Vagina (tissue), 2 donors: ENCODE measurements at places on chromosomes 13 and 19.

- no peak for DNase-seq
Observed at GRCh38 chr13:30774214-30774730, 38.9 kb downstream of the ALOX5AP start.

- peak; percentile 42 for DNase-seq
Observed at GRCh38 chr19:32168111-32168510, 177.3 kb upstream of the ZNF507 start.

DNA sequence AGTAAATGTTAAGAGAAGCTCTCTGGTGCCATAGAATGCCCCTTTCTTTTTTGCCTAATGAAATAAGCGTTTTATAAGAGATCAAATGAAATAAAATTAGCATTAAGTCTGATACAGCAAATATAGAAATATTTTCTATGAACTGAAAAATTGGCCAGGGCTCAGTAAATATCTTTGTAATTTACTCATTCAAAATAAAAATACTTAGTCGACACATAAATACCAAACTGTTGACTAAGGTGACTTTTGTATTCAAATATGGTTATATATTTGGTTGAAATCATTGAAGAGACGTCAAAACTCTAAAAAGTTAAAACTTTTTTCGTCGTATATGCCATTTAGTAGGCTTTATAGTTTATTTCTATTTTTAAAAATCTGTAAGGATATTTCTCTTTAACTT, 25.6 kb downstream of the IPO5 start:
- DNase-seq = no peak

DNA sequence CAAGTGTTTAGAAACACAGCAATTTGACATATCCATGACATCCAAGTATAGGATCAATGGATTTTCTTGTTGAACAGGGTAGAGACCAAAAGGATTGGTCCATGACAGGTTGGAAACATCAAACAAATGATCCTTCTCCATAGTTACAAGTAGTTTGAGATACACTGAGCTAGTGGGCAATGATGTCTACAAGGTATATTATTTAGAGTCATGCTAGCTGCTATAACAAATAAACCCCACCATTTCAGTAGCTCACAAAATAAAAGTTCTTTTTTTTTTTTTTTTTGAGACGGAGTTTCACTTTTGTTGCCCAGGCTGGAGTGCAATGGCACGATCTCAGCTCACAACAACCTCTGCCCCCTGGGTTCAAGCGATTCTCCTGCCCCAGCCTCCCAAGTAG, 4.9 kb upstream of the HAUS5 start:
- DNase-seq = no peak

DNA sequence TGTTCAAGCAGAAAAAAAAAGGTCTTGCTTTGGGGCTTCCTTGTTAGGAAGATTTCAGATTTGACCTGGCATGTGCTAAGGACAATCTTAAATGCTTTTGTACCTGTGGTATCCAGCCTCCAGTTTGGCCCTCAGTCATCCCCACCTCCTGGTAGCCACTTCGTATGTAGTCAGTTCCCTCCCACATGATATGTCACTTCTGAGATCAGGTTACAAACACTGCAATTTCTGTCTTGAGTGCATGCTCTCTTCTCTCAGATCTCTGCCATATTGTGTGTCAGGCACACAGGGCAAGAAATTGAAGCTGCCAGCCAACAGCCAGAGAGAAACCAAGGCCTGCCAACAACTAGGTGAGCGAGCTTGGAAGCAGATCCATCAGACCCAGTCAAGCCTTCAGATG, 60.3 kb upstream of the STARD13 start:
- DNase-seq = no peak

GRCh38 chr19:29309637-29310036, 96.7 kb upstream of the UQCRFS1 start:
- no peak for DNase-seq

DNA sequence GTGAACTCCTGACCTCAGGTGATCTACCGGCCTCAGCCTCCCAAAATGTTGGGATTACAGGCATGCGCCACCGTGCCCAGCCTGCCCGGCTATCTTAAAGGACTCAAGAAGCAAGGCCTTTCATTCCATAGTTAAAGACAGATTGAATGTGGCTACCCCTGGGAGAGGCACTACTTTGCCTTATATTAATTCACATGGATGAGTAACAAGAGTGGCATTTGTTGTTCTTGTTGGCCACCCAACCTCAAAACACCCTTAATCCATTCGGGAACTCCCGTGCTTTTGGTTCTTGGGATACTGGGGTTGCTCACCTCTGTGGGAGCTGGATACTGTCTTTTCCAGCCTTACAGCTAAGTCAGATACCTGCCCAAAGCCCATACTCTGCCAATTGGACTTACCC, 34.4 kb upstream of the ABCC4 start:
- DNase-seq = no peak

DNA sequence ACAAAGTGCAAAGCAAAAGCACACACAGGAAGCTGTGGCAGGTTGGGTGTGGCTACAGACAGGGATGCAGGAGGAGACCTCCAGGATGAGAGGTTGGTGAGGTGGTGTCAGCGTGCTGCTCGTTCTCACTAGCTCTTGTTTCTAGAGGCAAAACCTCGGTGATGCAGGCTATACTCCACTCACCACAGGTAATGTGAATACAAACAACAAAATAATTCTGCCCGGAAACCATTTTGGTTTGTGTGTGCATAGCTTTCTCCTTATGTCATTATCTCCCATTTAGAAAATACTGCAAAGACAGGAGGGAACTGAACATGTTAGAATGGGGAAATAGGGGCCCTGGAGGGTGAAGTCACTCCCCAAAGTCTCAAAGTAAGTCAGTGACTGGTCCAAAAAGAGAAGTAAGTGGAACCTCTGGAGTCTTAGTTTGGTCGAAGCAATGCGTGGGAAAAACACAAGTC, 9.4 kb downstream of the LCP1 start:
- DNase-seq = no peak

DNA sequence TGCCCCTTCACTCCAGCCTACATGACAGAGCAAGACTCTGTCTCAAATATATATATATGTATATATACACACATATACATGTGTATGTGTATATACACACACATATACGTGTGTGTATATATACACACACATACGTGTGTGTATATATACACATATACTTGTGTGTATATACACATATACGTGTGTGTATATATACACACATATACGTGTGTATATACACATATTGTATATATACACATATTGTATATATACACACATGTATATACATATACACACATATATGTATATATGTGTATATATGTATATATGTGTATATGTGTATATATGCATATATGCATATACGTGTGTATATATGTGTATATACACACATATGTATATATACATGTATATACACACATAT, 173.3 kb downstream of the GPC5 start:
- DNase-seq = no peak
